ENCODE measurements at places on chromosomes 3 and 15. TPM values are rescaled to one million over a fixed set of nuclear protein-coding genes. Genes with fewer than 3 reads are reported as not detected.

The SLC28A2 gene
- total RNA-seq, result 0.16 TPM

DNA sequence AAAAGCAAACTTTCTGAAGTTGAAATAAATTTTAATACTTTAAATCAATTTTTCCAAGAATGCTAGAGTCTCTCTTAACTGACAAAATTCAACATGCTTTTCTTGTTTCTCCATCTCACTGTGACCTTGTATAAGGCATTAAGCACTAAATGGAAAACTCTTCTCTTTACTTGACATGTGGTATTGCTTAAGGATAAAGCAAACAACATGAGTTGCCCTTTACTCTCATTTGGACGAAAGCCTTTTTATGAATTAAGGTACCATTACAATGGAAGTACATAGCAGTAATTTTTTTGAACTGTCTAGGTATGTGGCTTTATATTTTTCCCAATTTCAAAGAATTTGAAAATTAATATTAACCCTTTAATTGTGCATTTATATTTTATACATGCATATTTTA is 1.4 kb downstream of the STRIT1 start:
- no peak for DNase-seq
- H3K27ac ChIP-seq, result no peak overlapping the region
- H3K27me3 ChIP-seq, result no peaks in the 10 kb centered on the region
- H3K36me3 ChIP-seq, result no peaks in the 10 kb centered on the region
- no peaks in the 10 kb centered on the region for H3K4me1 ChIP-seq
- no peak overlapping the region for H3K4me3 ChIP-seq

DNA sequence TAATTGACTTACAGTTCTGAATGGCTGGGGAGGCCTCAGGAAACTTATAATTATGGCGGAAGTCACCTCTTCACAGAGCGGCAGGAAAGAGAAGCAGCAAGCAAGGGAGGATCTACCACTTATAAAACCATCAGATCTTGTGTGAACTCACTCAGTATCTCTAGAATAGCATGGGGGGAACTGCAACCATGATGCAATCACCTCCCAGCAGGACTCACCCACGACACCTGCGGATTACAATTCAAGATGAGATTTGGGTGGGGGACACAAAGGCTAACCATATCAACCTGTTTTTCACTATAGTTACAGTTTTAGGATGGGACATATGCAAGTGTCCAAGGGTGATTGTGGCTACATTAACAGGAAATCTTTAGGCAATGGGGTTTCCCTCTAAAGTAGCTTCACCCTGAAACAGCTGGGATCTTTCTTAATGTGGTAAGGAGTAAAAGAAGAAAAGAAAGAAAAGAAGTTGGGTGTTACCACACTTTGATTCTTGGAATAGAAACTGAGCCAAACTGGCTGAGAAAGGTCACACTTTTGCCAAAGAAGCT is 453.8 kb downstream of the OTOL1 start:
- no peak for DNase-seq
- no peaks in the 10 kb centered on the region for H3K36me3 ChIP-seq
- H3K27me3 ChIP-seq, result no peaks in the 10 kb centered on the region
- no peak overlapping the region for H3K4me3 ChIP-seq
- no peak overlapping the region for H3K27ac ChIP-seq

DNA sequence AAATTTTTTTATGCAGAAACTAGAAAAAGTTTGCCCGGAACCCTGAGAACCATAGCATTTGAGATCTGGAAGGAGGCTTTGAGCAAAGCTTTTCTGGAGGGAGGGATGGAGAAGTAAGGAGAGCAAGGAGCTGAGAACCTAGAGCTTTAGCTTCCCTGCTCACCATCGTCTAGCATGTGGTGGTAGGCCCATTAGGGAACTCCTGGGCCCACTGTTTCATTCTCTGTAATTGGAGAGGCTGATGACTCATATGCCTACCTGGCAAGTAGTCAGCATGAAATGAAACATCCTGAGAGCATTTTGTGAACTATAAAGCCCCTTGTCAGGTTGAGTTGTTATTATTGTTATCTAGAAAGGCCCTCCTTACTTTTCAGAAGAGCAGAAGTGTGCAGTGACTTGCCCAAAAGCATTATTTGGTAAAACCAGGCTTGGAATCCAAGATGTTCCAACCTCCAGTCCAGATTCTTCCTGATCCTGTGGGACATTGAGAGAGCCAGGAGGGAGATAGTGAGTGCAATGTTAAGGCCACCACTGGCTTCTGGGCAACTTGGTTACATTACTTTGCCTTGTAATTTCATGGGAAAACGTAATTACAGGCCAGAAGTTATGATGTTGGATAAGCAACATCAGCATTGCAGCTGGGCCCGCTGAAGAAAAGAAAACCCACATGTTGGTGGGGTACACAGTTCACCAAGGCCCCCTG is 104.5 kb upstream of the BFSP2 start:
- DNase-seq, result no peak
- H3K36me3 ChIP-seq, result no peaks in the 10 kb centered on the region
- H3K4me1 ChIP-seq, result no peaks in the 10 kb centered on the region
- no peak overlapping the region for H3K27ac ChIP-seq
- no peak overlapping the region for H3K4me3 ChIP-seq
- no peaks in the 10 kb centered on the region for H3K27me3 ChIP-seq

DNA sequence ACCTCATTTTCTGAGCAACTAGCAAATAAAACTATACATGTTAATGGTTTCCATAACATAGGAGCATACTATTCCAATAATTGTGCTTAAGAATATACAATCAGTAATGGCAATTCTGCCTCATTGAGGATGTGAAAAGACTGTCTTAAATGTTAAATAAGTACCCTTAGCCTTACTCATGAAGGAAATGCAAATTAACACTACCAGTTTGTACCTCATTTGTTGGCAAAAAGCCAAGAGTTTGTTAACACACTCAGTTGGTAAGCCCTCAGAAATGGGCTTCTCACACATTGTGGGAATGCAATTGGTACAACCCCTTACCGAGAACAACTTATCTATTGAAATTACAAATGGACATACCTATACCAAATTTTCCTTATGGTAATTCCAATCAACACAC is 9.2 kb upstream of the STT3B start:
- no peaks in the 10 kb centered on the region for H3K4me1 ChIP-seq
- no peaks in the 10 kb centered on the region for H3K36me3 ChIP-seq
- DNase-seq, result no peak
- no peak overlapping the region for H3K4me3 ChIP-seq
- no peak overlapping the region for H3K27ac ChIP-seq

The BCL6 gene
- 63.3 TPM for total RNA-seq

GRCh38 chr3:167930453-167930852 is 165.3 kb downstream of the GOLIM4 start:
- no peaks in the 10 kb centered on the region for H3K4me1 ChIP-seq
- H3K27me3 ChIP-seq, result no peaks in the 10 kb centered on the region
- no peaks in the 10 kb centered on the region for H3K36me3 ChIP-seq
- DNase-seq, result no peak

DNA sequence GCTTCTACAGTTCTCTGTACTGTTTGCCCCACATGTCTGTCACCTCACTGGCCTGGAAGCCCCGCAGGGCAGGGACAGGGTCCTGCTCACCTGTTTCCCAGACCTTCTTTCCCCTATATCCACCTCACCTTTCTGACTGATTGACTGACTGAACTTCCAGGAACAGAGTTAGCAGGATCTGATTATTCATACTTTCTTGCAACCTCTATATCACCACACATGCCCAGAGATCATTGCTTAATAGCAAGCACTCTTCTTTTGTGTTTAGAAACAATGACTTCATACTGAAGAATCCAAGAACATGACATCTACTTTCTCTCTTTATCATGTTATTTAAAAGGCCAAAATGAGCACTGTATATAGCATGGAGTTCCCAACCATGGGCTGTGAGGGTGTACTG is 18.0 kb upstream of the CLEC3B start:
- H3K4me1 ChIP-seq, result peaks cover 25% of the 10 kb centered on the region
- no peak overlapping the region for H3K4me3 ChIP-seq
- H3K27ac ChIP-seq, result peak overlapping the region; percentile 36
- H3K36me3 ChIP-seq, result peaks cover 36% of the 10 kb centered on the region
- no peak for DNase-seq

The NR2E3 gene
- 0.60 TPM for total RNA-seq

DNA sequence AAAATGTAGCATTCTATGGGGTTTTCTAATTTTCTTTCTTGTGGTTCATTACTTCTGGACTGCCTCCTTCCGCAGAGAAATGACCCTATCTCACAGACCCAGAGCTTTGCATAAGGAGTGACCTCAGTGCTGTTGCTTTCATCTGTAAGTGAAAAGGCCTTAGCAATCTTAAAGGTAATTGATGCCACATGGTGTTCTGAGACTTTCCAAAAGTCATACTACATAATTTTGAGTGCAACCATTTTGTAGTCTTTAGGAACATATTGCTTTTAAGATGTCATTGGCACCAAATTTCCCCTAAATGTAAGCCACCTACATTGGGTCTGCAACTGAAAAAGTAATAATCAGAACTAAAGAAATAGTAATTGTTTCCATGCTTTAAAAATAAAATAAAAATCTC is 9.2 kb upstream of the HHLA2 start:
- H3K36me3 ChIP-seq, result no peaks in the 10 kb centered on the region
- DNase-seq, result no peak
- H3K4me1 ChIP-seq, result no peaks in the 10 kb centered on the region
- no peaks in the 10 kb centered on the region for H3K27me3 ChIP-seq

DNA sequence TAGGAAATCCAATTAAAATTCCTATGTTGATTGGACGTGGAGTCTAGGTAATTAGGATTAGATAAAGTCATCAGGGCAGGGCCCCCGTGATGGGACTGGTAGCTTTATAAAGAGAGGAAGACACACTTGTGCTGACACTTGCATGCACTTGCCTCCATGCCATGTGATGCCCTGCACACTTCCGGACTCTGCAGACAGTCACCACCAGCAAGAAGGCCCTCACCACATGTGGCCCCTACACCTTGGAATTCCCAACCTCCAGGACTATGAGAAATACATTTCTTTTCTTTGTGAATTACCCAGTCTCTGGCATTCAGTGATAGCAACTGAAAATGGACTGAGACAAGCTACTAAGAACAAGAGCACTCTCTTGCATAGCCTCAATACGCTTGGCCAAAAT is 90.6 kb downstream of the CRYGS start:
- H3K27me3 ChIP-seq, result no peaks in the 10 kb centered on the region
- no peak overlapping the region for H3K27ac ChIP-seq
- H3K36me3 ChIP-seq, result no peaks in the 10 kb centered on the region
- H3K4me3 ChIP-seq, result no peak overlapping the region
- no peaks in the 10 kb centered on the region for H3K4me1 ChIP-seq
- DNase-seq, result no peak
